ENCODE measurements at places on chromosomes 6 and 20.

GRCh38 chr6:44921798-44922197 lies 406.3 kb upstream of the RUNX2 start:
- DNase-seq = no peak

DNA sequence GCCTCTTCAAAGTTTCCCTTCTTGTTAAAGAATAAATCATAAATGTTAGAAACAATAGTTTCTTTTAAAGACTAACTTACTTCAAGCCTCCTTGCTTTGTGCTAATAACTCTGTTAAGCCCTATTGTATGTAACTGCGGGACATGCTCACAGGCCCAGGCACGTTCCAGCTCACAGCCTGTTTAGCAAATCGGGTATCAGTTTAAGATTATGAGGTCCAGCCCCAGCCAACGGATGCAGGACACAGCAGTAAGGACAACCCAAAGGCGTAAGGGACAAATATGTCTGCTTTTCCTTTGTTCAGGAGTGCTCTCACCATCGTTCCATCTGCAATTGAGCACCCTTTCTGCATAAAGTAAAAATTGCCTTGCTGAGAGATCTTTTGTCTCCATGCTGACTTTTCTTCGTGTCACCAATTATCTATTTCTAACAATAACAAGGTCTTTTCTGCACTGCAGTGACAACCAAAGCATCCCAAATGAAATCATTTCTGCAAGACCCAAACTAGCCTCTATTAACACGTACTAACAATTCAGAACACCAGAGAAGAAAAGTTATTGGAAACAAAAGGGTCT lies 1.4 kb downstream of the C6orf52 start:
- DNase-seq = no peak

DNA sequence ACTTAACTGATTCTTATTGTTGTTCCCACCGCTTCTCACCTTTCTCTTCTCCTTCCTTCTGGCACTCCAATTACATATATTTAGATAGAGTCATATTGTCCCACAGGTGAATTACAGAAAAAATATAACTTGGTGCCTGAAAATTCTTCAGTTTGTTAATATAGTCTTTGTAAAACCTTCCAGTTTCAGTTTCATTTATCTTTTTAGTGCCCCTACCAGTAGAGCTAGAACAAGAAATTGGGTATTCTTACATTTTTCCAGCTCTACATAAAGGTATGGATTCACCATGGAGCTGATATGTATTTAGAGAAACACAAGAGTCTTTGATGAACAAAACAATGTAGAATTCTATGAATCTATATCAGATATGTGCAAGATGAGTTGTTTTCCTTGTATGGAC lies 10.7 kb downstream of the MANEA start:
- DNase-seq = no peak

DNA sequence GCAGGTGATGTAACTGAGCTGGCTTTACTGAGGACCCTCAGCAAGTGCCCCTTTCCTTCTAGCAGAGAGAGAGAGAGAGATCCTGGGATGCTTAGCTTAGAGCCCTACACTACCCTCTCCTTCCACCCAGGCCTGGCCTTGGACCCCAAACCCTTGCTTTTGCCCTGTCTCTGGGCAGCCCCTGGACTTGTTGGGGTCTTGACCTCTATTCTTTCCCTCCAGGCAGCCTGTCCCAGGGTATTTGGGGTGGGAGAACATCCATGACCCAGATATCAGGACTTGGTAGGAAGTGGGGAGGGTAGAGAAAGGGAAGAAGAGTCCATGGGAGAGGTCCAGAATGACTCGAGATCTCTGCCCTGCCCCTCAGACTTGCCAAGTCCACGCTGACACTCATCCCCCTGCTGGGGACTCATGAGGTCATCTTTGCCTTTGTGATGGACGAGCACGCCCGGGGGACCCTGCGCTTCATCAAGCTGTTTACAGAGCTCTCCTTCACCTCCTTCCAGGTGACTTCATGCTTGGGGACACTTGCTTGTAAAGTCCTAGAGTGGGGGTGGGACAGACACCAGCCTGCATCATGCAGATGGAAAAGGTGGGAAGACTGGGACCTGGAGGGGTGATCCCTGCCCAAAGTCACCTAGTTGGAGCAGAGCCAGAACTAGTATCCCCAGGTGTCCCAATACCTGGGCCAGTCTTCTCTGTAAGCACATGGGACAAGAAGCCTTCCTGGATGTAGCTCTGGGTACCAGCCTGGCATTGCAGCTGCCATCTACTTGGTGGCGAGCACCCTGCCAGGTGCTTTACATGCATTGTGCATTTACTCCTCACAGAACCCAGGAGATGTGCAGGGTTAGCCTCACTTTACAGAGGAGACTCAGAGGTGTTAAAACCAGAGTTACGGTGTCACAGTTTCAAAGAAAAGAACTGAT lies 30.9 kb downstream of the GLP1R start:
- no peak for DNase-seq

DNA sequence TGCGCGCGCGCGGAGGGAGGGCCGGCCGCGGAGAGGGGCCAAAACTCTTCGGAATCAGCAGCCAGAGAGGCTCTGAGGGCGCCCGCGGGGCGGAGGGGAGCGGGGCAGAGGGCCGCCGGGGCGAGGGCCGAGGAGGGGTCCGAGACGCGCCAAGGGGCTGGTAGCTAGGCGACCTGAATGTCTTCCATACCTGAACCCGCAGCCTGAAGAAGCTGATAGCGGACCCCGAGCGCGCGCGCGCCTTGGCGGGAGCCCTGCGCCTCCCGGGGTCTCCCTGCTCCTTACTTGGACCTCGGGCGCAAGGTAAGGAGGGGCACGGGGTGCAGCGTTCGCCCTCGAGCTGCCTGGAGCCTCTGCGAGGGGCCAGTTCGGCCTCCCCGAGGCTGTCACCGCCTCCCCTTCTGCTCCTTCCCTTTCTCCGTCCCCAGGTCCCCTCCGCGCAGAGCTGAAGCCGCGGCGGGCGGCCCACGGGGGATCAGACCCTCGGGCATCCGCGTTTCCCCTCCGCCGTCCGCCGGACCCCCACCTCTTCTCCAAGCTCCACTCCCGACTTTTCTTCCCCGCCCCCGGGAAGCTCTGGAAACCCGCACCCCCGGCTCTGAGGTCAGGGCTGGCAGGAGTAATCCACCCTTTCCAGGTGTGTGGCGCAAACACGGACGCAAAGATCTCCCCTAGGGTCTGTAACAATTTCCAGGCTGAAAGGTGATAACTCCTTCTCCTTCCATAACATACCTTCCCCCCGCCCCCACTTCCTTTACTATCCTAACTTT lies 13.1 kb upstream of the DEK start:
- DNase-seq = no peak

DNA sequence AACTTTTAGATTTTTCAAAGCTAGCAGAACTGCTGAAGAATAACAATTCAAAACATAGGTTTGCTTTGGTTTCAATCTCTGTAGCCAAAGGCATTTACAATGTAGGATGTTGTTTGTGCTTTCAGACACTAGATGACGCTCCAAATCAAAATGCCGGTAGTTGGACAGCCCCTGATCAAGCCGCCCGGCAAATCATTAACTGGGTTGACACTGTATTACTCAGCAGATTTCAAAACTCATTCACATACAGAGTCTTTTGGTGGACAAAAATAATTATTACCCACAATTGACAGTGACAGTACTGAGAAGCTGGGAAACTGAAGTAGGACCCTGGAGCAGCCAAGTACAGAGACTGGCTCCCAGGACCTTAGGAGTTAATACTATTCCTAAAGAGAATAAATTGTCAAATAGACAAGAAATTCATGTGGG lies 21.3 kb upstream of the HFE start:
- no peak for DNase-seq

DNA sequence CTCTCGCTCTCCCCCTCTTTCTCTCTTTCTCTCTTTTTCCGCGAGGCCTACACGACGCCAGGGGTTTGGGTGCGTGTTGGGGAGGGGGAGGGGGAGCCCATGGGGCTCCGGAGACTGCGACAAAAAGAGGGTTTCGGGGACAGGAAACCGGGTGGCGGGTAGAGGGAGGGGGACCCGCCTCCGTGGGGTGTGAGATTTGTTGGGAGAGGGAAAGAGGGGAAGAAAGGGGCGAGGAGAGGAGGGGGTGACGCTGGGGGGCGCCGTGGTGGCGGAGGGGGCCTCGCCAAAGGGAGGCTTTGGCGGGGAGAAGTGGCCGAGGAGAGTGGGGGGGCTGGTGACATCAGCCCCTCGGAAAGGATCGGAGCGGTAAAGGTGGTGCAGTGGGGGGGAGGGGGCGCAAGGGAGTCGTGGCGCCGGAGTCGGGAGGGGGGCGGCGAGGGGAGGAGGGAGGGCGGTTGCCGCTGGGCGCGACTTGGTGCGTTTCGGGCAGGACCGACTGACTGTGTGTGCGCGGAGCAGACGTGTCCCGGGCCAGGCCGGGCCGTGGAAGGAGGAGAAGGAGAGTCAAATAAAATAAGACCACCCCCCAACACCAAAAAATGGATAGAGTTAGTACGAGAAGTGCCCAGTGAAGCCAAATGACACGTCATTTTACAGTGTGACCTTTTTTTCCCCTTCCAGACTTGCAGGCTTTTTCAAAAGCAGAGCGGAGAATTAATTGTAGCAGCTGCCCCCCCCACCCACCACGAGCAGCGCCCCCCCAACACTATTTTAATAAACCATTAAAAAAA lies 39.8 kb downstream of the GNAS start:
- no peak for DNase-seq

- no peak for DNase-seq
Observed at GRCh38 chr6:17542243-17542642, 57.9 kb upstream of the FAM8A1 start.

DNA sequence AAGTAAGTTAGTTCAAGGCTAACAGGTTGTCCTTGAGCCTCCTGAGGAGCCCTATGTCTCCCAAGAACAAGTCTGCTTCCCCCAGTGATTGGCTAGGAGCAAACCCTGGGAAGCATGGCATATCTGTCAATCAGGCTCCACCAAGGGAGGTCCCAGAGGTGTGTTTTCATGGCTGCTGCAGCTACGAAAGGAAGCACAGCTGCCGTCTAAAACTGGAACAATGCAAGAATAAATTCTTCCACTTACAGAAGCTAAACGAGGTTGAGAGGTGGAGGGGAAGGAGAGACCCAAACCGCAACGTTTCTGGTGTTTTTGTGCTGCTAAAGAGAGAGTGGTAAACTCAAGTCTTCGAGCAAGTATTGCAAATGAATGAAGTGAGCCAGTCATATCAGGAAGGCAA lies 4.9 kb upstream of the PTGIS start:
- no peak for DNase-seq

DNA sequence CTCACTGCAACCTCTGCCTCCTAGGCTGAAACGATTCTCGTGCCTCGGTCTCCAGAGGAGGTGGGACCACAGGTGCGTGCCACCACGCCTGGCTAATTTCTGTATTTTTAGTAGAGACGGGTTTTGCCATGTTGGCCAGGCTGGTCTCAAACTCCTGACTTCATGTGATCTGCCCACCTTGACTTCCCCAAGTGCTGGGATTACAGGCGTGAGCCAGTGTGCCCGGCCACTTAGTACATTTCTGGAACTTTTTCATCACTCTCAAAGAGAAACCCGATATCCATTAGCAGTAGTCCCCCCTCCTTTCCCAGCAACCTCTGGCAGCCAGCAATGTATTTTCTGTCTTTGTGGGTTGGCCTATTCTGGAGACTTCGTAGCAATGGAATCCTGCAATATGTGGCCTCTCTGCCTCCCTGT lies 109.8 kb downstream of the JARID2 start:
- no peak for DNase-seq

GRCh38 chr6:124057461-124057860 lies 253.8 kb downstream of the NKAIN2 start:
- no peak for DNase-seq

DNA sequence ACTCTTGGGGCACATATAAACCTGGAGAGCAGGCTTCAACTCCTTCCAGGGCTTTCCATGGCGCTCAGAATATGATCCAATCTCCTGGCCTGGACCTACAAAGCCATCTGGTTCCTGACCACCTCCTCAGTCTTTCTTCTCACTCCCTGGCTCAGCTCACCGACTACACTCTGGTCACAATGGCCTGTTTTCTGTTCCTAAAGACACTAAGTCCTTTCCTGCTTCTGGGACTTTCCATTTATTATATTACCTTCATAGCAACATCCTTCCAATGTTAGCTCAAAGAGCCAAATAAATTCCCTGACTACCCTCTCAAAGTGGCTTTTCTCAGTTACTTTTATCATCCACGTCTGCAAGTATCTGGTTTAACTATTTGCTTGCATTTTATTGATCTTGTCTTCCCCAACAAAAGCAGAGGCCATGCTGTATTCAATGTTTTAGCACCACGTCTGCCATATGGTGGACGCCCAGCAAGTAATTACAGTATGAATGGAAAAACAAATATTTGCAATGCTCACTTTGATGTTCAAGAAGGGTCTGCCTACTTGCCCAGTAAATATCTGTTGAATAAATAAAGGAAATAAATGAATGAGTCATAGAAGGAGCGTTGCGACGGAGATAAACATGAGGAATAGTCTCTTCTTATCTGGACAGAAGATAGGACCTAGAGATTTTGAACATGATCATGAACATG lies 328.4 kb downstream of the ESR1 start:
- DNase-seq = no peak

- no peak for DNase-seq
Observed at GRCh38 chr6:74554041-74554440, 651.8 kb downstream of the COL12A1 start.

GRCh38 chr20:50788045-50788991 lies 6.5 kb upstream of the BCAS4 start:
- DNase-seq = no peak

GRCh38 chr20:62539198-62540045 lies 63.6 kb upstream of the GATA5 start:
- DNase-seq = no peak

DNA sequence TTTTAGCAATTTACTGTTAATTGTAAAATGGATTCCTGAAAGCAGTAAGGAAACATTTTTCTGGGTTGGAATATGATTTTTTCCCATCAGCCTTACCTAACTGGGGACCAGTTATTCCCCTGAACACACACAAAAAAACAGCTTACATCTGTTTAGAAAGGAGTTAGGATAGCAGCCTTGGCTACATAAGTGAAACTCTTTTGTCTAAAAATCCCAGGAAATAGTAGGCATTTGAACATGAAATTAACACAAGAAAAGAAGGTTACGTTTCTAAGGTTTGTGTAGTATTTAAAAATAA lies 696.2 kb upstream of the MARCKS start:
- no peak for DNase-seq

- DNase-seq = no peak
Observed at GRCh38 chr6:166813461-166813860, 142.9 kb downstream of the RNASET2 start.

- no peak for DNase-seq
Observed at GRCh38 chr6:130557481-130558112, 191.8 kb downstream of the TMEM200A start.

GRCh38 chr6:33273924-33274902 lies 2.3 kb downstream of the RPS18 start:
- no peak for DNase-seq

DNA sequence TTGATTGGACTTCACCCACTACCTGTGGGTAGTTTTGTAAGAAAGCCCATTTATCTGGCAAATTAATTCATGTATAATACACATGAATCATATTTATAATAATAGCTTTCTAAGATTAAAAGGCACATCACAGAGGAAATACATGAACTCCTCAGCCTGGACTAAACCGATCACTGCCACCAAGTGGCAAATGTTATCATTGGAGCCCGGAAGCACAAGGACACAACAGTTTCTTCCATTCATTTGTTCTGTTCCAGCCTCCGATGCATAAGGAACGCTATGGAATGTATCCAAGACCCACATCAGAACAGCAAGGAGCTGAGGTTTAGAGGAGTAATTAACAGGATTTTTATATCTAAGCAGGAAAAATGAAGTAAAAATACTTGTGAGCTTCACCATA lies 13.9 kb upstream of the IPCEF1 start:
- no peak for DNase-seq

GRCh38 chr6:166838987-166839386 lies 117.4 kb downstream of the RNASET2 start:
- DNase-seq = no peak
